ENCODE measurements at places on chromosomes 6 and 20.

- no peak for DNase-seq
These were observed 175.1 kb upstream of the JAG1 start for GRCh38 chr20:10848810-10849370.

DNA sequence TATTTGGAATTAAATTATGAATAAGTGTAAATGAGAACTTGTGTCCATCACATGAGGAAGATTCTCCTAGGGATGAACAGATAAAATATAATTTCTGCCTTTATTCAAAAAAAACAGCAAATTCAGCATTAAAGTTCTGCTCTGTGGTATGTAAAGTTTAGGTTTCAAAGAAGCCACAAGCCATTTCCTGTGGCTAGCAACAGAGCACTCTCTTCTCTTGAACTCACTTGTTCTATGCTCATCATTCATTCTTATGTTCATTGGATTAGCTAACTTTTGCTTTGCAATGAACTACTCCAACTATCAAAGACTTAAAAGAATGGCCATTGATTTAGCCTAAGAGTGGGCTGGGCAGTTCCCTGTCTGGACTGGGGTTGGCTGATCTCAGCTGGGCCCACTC lies 20.8 kb upstream of the SNRPB2 start:
- no peak for DNase-seq

- no peak for DNase-seq
These were observed 11.6 kb downstream of the BACH2 start for GRCh38 chr6:90285042-90285481.

GRCh38 chr6:48916607-48917006 lies 546.4 kb downstream of the MMUT start:
- no peak for DNase-seq

DNA sequence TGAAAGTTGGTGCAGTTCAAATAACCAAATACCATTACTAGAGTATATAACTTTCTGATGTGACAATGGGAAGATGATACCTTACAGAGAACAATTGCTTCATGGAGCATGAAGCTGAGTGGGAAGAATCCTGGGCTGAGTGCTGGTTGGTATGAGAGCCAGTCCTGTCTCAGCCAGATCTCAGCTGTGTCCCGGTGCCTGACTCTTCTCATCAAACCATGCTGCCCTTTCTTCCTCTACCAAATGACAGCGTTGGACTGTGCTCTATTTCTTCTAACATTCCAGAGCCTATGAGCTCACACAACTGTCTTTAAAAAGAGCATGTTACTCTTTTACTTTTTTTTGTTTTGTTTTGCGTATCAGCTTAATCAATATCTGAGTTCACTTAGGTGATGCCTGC lies 27.5 kb upstream of the PBOV1 start:
- no peak for DNase-seq

GRCh38 chr6:163708466-163708865 lies 293.9 kb downstream of the QKI start:
- no peak for DNase-seq

DNA sequence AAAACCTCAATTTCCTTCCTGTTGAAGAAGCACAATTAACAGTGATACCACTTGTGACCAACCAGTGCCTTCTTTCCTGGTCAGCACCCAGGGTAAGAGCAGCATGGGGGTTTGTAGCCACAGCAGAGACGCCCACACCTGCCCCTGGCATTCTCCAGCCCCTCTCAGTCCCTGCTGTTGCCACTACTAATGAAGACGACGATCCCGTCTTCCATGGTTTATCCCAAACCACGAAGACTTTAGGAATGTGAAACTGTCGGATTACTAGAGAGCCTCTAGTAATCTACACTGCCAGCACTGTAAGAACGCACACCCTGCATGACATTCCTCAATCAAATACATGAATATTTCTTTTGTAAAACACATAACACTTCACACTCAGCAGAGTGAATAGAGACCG lies 60.0 kb downstream of the GINS1 start:
- no peak for DNase-seq

DNA sequence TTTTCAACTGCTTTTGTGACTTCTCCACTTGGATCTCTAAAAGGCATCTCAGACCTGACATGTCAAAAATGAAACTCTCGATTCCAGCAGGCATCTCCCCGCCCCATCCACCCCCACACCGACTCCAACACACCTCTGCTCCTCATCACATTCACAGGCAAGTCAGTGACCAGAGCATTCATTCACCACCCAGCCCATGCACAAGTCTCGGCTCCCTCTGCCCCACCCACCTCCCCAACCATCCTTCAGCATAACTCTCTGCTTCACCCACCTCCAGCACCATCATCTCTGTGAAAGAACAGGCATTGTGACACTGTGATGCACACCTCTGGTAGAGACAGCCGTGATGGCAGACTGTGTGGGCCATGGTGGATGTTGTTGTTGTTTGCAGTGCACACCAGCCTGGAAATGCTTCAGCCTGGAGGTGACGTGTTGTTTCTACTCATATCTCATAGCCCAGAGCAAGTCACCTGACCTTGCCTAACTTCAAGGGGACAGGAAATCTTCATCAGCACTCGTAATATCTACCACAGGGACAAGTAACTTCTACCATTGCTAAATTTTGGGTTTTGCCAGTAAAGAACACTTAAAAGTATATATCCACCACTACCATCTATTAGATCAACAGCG lies 56.5 kb downstream of the ANKRD60 start:
- no peak for DNase-seq

DNA sequence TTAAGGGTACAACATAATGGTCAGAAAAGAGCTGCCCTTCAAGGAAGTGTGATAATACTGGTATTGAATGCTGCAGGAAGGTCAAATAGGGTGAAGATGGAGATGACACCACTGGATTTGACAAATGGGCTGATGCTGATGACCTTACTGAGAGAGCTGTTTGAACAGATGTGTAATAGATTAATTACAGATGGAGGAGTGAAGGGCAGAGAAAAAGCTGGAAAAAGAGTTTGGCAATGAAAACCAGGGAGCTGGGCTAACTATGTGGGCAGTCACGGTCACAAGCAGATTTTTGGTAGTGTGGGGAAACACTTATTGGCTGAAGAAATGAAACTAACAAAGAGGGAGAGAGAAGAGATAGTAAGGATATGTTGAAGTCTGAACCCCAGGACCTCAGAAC lies 83.6 kb upstream of the ENPP5 start:
- no peak for DNase-seq

DNA sequence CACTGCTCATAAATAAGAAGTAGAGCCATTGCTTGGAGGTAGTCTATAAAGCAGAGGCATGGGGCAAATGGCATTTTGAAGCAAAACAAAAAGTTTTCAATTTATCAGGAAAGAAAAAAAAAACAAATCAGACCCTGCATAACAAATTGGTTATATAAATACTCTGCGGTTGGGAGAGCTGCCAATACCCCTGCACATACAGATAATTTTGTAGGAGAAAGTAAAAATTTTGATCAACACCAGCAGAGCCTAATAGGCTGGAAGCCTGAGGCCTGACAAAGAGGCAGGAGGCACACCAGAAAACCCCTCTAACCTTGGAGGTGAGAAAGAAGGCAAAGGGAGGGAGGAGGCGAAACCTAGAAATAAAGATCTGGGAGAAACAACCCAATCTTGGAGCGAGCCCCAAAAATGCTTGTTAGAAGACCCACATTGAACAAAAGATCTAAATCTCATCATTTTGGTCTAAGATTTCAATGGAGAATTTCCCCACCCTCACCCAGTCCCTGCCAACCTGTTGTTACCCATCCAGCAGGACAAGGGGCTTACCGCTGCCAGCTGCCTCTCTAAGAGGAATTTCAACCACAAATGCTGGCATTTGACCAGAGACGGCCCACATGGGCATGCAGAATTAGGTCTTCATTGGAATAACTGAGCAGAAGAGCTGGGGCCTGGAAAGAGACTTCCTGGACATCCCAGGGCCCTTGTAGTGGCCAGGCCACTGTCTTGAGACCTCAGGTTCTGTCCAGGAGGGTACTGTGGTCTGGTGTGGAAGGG lies 28.4 kb downstream of the FOXA2 start:
- no peak for DNase-seq

GRCh38 chr6:17703256-17703694 lies 3.5 kb downstream of the NUP153 start:
- no peak for DNase-seq
